Mammary epithelial cell (primary cell): ENCODE measurements at places on chromosomes 6 and 20.
A peak's percentile ranks its signal among the peaks of the same experiment; 100 is the strongest.

- DNase-seq = no peak
Observed at GRCh38 chr6:2216794-2217383, 28.5 kb downstream of the GMDS start.

GRCh38 chr20:52083627-52084232 is 107.8 kb downstream of the ZFP64 start:
- peak; percentile 25 for DNase-seq

DNA sequence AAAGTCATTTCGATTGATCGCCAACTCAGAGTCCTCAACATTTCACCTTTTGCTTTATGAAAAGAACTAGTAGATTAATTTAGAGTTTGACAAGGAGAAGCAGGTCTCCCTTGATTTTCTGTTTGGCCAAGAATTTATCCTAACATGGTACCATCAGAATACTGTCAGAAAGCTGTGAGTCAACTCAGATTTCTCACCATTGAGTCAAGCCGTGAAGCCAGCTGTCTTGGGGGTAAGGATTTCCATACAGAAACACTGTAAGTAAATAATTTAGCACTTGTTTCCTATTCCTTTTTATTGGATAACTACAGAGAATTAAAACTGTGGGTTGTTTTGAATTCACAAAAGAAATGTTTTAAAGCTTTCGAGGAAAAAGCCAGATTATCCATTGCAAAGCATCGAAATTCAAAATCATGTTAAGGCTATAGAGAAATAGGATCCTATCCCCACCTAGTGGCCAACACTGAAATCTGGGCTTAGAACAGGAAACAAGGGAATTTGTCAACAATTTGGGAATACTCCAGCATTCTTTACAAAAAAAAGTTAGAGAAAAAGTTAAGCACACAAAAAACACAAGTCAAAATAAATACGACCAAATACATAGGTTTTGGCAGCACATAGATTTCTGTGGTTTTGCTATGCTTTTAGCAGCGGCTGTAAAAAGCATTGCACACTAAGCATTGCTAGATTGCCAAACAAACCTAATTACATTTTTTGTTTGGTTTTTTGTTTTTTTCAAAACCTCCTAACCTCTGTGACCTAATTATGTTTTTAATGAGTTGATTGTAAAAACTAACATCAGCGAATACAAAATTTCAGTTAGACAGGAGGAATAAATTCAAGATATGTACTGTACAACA is 44.2 kb downstream of the COL11A2 start:
- DNase-seq = peak; percentile 17

- DNase-seq = no peak
Observed at GRCh38 chr6:92479831-92480230, 939.5 kb downstream of the EPHA7 start.

DNA sequence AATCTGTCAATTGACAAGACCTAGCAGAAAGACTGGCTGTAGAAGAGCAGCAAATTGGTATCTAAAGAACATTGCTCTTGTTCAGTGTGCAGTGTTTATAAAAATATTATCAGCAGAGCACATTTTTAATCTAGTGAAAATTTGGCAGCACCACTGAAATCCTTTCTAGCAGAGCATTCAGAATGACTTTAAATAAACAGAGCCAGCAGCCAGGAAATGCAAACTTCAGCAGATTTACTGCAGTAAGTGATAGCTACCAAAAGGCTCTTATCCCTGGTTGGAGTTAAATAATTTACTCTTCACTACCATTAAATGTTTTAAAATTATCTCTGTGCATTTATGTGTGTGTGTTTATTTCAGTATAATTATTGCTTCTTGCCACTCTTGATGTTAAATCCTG is 590.9 kb upstream of the CITED2 start:
- DNase-seq = no peak

DNA sequence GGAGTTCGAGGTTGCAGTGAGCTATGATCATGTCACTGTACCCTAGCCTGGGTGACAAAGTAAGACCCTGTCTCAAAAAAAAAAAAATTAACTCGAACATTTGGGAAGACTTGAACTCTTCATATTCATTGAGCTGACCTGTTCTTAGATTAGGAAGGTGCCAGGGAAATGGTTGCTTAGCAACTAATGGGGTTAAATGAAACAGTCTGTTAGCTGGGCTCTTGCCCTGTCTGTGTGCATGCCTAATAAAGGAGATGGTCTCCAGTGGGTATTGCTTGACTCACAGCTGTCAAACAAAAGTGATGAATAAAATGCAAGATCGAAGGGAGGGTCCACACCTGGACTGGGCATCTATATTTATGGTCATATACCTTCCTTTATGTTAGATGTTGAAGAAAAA is 101.8 kb downstream of the KLHL32 start:
- no peak for DNase-seq

DNA sequence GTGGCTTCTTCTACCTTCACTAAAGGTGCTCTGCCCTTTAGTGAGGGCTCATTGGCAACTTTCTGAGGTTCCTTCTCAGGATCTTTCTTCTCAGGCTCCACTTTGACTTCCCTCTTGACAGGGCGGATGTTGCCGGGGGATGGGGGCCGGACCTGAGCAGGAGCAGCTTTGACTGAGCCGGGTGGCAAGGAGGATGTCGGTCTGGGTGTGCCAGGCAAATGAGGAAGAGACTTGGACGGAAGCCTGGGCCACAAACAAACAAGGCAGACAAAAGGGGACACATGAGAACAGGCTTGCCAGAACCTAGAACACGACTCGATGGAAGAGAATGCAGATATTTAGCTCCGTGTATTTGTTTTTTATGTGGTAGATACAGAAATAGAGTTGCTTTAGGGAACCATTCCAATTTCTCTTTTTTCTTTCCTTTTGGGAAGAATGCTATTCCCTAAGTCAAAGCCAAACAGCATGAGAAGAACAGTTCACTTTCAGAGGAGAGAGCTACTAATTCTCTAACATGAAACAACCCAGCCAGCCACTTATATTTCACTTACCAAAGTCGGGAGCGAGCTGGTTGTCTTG is 76.2 kb upstream of the BCLAF1 start:
- no peak for DNase-seq

DNA sequence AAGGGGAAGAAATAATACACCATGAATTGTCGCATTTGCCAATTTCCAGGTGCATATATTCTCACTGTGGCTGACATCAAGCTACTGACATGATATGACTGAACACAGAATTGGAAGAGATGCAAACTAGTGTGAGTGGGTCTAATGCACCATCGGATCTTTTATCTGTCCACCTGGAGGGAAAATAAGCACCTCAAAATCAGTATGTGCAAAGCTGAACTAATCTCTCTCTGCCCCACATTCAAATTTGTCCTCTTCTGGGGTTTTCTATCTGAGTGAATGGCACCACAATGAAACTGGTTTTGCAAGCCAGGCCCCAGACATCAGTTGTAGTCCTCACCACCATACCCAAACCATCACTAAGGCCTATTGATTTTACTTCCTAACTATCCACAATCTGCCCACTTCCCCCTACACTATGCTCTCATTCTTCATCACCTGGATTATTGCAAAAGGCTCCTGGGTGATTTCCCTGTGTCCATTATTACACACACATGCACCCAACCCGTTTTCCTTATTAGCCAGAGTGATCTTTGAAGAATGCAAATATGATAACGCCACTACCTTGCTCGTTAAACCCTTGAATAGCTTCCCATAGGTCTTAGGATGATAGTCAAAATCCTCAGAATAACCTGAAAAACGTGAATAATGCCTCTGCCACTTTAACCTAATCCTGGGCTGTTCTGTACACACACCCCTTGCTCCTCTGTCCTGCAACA is 159.0 kb upstream of the GMDS start:
- no peak for DNase-seq

GRCh38 chr6:89360415-89360999 is 8.0 kb upstream of the UBE2J1 start:
- peak; percentile 37 for DNase-seq

DNA sequence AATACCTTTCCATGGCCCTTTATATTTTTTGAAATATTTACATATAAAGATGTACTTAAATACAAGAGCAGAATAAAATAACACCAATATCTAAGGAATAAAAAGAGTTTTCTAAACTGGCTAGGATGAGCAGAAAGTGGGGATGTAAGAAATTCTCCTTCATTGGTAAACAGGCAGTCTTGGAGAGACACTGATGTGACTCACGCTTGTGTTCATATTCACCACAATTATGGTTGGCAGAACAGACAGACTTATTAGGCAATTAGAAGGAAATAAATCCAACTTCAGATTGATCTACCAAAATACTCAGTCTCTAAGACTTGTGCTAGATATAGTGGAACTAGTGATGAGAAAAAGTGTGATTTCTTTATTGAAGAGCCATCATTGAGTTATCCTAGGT is 463.7 kb downstream of the CDC5L start:
- DNase-seq = peak; percentile 28

GRCh38 chr6:99189823-99190721 is 159.4 kb downstream of the FAXC start:
- DNase-seq = no peak

GRCh38 chr6:115276881-115277565 is 783.7 kb downstream of the FRK start:
- DNase-seq = no peak

- no peak for DNase-seq
Observed at GRCh38 chr6:159062564-159062945, 17.8 kb upstream of the TAGAP start.

GRCh38 chr6:101422811-101423210 is 29.3 kb downstream of the GRIK2 start:
- DNase-seq = no peak

DNA sequence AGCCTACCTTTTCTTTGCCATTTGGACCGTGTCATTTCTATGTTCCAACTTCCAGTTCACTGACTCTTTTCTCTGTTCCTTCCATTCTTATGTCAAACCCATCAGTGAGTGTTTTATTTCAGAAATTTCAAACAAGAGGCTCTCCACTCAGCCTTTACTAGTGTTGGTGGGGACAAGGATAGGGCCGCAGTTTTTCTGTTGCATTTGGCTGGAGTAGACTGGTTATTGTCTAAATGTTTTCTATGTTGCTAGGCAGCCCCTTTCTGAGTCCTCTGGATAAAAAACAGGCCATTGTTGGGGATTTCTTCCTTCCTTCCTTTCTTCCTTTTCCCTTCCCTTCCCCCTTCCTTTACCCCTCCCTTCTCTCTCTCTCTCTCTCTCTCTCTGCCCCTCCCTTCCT is 288.6 kb downstream of the PRKN start:
- no peak for DNase-seq
